Mucosa of descending colon (tissue), 3 donors: ENCODE measurements at places on chromosomes 12 and 14. TPM values are rescaled to one million over a fixed set of nuclear protein-coding genes. Genes with fewer than 3 reads are reported as not detected.

GRCh38 chr12:65651060-65651459, 173.2 kb upstream of the HMGA2 start:
- no peak for DNase-seq

CTDSP2 gene
- 339 TPM for total RNA-seq

MYF5 gene
- not detected for total RNA-seq

DNA sequence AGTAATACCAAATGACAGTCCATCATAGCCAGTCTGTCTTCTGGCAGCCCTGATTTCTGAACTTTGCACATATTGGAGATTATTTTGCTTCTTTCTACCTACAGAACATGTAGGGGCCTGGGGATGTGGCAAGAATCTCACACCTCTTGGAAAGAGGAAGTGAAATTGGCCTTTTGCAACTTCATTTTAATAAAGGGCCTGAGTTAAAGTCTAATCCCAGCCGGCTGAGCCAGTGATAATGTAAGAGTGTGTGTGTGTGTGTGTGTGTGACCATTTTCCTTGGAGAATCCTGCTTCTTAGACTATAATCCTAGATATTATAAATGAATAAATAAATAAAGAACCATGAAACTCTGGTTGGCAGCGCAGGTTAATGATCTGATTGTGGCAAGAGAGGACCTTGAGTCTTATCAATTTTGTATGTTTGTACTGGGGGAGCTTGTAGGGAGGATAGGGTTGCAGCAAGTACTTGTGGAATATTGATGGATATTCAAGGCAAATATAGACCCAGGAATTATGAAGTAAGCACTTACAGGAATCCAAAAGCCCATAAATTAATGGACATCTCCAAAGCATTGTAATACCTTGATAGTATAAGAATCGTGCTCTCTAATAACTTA, 233.2 kb upstream of the AMIGO2 start:
- no peak for DNase-seq

DNA sequence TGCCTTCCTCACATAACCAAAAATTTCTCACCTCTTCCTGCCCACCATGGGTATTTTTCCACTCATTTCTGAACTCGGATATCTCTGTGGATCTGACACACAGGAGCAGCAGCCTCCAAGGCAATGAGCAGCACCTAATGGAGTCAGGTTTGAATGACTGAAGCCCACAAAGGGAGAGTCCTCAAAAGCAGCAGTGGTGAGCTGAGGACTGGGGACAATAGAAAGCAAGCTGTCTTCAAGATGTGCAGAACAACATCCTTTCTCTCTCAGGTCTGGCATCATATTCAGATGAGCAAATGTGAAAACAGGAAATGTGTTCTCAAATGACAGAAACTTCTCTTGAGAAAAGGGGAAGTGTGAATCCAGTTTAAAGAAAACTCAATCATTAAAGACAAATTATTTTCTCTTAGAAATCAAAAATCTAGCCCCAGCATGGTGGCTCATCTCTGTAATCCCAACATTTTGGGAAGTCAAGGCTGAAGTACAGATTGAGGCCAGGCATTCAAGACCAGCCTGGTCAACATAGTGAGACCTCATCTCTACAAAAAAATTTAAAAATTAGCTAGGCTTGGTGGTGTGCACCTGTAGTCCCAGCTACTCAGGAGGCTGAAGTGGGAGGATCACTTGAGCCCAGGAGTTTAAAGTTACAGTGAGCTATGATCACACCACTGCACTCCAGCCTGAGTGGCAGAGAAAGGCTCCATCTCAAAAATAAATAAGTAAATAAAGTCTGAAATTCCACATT, 54.2 kb downstream of the C12orf42 start:
- DNase-seq, result no peak
